ENCODE measurements at places on chromosomes 16 and 17.

DNA sequence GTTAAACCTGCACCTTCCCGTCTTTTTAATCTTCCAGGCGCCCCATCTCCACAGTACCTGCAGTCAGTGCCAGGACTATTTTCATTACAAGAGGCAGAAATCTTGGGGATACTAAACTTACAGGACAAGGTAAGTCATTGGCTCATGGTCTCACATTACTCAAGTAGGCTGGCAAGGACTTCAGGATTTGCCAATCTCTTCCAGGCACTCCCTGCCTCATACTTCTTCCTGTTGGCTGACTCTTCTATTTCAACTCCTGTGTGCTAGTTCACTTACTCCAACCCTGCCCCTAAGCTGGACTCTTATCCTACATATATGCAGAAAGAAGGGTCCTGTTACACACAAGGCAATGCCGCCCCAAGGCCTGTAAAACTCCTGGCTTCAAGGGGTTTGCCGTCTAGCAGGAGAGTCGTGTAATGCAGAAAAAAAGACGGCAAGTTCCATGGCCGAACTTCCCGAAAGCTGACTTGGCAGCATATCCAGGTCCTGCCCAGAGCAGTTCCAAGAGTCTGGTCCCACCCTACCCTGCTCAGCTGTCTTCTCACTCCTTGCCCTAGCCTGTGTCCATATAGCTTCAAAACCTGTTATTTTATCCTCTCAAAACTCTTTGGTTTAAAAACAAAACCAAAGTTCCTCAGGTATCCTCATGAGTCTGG is 14.8 kb downstream of the ERN1 start:
- DNase-seq, result no peak

- DNase-seq, result no peak
These were observed 753.9 kb upstream of the EEF2KMT start for GRCh38 chr16:5851393-5851982.

DNA sequence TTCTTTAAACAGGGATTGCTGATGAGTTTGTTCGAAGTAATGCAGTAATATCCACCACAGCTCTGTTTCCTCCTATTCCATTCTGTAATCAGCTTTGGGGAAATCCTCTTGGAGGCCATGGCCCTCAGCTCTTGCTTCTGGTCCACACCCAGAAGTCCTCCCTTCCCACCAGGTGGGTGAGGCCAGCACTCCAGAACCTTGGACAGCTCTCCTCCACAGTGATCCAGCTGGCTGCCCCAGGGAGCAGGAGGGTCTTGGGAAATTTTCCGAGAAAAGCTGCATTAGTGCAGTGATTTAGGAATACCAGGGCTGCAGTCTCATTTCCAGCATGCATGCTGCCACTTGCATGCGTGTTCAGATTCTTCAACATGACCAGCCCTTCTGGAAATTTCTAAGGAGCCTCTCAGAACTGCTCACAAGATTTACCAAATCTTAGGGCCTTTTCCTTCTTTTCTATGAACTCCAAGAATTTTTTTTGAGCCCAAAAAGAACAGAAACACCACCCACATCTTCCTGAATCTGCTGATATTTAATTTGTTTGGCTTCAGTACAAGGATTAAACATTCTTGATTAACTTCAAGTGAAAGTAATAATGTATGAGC is 4.2 kb downstream of the SMPD3 start:
- DNase-seq, result no peak

- peak; percentile 88 for DNase-seq
These were observed 259.7 kb downstream of the SEC14L1 start for GRCh38 chr17:77400445-77400870.

DNA sequence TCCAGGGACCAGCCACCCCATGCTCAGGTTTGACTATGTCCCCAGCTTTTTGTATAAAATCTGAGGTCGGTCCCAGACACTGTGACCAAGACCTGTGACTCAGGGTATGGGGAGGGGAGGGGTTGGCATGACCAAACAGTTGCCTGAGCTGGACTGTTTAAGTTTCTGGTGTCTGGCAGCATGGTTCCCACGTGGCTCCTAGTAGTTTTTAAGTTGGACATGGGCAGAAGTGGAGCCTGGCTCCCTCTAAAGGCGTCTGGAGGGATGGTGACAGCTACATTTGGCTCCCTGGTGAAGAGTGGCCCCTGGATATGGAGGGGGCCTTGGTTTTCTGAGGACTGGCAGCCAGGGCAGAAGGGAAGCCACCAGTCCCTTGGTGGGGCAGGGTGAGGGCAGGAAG is 7.9 kb downstream of the SMCR8 start:
- no peak for DNase-seq

DNA sequence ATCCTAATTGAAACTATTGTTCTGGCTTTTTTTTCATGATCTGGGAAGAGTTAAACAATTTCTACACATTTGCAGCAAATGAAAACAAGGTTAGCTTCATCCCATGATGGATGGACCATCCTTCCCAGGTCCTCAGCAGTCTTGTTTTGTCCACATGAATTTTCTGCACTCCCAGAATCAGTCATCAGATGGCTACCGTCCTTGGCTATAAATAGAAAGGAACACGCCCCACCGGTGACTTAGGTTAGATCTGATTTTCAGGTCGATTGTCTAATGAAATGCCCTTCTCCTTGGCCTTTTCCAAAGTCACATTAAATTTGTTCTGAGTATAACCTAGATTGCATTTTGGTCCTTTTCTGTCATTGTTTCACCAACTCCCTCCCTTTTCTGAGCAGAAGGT is 41.4 kb upstream of the NOL11 start:
- no peak for DNase-seq

DNA sequence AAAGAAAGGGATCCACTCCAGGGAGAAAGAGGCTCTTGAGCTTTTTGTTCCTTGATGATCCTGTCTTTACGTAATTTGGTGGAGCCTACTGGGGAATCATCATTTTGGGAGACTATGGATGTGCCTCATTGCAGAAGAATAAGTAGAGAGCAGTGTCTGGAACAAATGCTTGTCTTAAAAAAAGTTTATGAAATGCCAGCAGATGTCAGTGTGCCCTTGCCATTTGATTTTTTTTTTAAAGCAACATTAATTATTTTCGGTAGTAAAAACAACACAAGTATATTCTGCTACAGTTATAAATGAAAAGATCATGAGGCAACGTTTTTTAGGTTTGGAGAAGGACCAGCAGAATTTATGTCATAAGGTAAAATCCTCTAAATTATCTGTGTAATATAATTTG is 934.8 kb upstream of the EEF2KMT start:
- DNase-seq, result no peak

GRCh38 chr16:75230471-75231110 is 11.8 kb downstream of the CTRB1 start:
- DNase-seq, result no peak

GRCh38 chr17:74009056-74009625 is 194.3 kb upstream of the RPL38 start:
- no peak for DNase-seq

DNA sequence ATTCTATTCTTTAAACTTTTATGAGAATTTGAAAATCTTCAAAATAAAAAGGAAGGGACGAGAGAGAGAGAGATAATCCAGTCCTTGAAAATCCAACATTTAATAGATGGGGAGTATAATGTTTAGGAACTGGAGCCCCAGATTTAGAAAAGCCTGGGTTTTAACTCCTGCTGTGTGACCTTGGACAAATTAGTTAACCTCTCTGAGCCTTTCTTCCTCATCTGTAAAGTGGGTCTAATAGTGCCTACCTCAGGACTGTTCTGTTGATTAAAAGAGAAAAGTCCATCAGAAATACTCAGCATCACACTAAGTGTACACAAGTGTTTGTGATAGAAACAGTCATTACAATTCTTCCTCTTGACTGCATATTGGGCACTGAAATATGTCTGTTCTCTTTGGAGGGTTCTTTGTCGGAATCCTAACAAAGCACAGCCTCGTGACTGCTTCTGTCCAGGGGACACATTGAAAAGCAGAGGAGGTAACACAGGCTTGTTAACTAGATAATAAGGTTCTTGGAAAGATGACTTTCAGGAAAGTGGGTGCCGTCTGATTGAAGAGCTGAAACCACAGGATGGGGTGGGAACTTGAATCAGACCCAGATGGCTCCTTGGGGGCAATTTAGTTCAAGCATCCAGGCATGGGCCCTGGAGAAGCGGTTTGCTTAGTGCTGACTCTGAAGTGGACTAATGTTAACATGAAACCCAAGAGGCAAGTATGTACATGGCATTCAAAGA is 128.2 kb downstream of the CLEC16A start:
- DNase-seq, result no peak

GRCh38 chr16:6926762-6927161 is 405.9 kb upstream of the RBFOX1 start:
- DNase-seq, result no peak

DNA sequence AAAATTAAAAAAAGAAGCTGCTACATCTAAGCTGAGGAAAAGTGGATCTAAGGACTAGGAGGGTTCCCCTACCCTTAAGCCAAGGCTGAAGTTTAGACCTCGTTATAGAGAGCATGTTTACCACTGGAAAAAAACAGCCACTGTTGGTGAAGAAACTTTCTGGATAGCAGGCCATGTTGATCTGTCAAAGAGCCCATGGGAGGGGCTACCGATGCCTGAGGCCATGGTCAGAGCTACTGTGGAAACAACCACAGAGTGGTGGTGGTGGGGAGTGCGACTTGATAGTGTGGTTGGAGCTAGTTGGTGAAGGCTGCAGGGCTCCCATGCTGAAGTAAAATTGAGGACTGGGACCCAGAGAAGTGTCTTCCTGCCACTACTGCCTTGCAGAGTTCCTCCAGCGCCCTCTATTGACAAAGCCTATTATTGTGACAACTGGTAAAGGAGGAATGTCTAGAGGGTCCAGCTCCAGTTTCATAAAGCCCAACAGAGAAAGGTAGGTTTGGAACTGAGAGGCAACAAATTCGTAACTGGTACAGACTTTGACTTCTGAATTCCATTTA is 12.7 kb upstream of the FAM20A start:
- no peak for DNase-seq

Data from stimulated activated CD4-positive, alpha-beta T cell treated with anti-CD3 and anti-CD28 coated beads, Interleukin-2, amount 100 ng/mL, for 24 hours (primary cell).